ENCODE measurements at places on chromosomes 1 and 21.

- no peak for DNase-seq
These were observed 482 bp upstream of the MTR start for GRCh38 chr1:236794585-236795034.

DNA sequence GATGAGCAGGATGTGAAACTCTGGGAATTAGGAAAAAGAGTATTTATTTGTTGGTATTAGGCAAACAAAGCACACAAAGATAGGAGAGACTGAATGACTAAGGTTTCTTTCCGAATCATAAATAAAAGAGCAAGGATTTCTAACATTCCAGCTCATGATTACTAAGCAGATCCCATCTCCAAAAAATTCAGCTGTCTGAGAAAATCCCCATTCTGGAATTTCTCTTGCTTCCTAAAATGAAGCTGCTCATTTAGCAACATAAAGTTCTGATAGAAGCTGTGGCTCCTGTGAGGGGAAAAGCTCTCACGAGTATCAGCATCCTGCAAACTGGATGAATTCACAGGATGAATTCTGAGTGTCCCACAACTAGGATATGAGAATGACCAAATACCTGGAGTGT, 6.7 kb upstream of the SH2D5 start:
- DNase-seq: no peak

DNA sequence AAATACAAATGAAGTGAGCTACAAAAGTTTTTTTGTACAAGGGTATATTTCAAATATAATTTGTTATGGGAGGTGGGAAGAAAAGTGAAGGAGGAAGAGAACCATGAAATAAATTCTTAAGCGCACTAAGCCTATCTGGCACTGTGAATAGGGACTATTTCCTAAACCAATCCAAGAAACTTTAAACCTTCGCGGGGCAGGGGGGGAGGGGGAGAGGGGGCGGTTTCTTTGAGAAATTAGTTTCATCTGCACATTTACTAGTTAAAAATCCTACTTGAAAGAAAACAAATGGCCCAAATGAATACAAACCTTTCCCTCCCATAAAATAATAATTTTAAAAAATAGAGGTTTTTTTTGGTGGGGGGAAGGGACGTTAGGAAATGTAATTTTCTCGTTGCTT, 364 bp downstream of the GOLPH3L start:
- DNase-seq: no peak

DNA sequence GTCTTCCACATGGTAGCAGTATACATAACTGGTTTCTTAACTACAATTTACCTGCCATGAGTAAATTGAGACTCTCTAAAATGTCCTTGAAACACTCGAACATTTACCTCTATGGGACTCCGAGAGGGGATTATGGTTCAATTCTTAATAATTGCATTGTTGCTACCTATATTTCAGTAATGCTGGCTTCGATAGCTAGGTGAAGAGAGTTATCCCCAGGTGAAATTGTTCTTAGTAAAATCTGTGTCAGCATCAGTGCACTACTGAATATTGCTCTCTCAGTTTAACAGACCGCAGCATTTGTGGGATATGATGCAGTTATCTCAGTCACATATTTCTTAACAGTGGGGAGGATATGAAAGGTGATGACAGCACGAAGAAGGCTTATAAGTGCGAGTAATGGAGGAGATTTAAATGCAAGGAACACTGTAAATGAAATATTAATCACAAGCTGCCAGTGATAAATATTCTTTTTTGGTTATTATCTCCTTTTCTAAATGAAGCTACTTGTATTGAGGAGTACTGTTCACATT, 801.9 kb downstream of the BRINP3 start:
- DNase-seq: no peak

DNA sequence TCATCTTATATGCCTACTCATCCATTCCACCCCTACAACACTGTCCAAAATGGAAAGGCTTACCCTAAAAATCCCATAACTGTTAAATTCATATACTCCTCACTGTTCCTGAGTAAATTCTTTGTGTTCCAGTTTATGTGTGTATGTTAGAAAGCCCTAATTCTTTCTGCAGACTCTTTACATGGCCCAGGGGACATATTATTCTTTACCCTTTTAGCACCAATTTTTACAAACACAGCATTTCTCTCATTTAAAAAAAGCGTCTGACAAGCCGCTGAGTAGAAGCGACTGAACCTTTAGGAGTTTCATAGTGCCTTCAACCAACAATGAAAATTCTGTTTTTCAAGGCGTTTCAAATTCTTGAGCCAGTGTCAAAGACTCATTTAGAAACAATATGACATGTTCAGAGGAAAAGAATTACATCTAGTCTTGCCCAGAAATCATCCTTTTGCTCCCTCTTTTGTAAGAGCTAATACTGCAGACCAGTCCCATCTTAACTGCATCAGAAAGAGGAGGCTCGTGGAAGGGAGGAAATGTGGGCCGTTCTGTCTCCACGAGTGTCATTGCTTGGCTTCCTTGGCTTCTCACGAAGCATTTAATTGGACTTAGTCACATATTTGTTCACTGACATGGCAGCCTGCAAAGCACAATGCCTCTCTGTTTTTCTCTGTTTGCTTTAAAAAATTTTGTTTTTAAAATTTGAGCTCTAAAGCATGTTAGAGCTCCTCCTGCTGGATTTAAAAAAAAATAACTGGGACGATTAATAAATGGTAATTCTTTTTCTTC, 21.3 kb upstream of the C1orf105 start:
- peak; percentile 30 for DNase-seq

DNA sequence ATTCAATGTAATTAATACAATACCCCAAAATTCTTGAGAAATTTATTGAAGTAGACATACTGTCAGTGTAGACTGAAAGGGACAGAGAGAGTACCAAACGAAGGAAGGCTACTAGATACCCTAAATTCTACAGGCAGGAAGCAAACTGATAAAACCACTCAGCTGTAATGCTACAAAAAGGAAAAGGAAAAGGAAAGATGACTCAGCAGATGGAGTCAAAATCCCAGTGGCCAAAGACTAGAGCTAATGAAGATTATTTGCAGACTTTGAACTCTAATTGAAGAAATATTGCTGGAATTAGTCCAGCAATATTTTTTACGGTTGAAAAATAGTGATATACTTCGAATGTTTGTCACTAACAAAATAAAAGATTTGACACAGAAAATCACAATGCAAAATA, 671.9 kb downstream of the BRINP3 start:
- no peak for DNase-seq

DNA sequence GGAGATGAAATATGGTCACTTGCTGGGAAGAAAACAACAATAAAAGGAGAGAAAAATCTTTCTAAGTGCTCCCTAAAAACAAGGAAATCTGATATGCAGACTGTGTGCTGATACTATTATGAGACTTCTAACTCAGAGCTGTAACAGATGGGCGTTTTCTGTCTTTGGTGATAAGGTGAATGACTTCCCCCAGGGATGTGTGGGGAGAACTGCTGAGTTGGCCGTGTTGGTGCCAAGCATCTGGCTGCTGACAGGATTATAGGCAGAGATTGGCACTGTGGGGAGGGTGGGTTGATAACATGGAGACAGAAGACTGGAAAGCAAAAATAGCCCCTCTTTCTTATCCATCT, 438.5 kb upstream of the PLXNA2 start:
- DNase-seq: no peak

- no peak for DNase-seq
These were observed 10.8 kb downstream of the IL24 start for GRCh38 chr1:206908038-206908437.

GRCh38 chr1:89433421-89433820, 69.6 kb downstream of the GBP6 start:
- DNase-seq: no peak

DNA sequence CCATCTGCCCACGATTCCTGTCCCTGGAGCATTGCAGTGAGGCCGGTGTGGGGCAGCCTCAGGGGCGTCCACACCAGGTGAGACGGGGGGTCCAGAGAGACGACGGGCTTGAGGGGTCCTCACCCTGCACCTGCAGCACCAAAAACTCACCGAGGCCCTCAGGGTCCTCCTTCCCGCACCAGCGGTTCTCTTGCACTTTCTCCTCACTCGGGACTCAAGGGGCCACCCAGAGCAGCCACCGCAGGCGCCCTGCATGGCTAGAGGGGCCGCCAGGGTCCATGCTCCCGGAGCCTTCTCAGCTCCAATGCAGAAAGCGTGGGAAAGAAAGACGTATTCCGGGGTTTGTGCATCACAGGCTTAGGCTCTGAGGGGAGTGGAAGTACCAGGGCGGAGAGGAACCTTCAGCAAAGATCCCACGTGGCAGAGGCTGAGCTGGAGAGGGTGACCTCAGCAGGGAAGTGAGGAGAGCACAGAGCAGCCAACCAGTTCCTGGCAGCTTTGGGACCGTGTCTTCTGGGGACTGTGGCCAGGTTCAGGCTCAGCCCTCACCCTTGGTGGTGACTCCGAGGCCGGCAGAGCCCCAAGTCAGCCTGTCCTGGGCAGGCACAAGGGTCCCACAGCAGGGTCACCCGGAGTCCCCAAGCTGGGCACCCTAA, 19.5 kb upstream of the COL6A2 start:
- DNase-seq: no peak

GRCh38 chr1:53331446-53332185, 3.7 kb upstream of the LRP8 start:
- no peak for DNase-seq

DNA sequence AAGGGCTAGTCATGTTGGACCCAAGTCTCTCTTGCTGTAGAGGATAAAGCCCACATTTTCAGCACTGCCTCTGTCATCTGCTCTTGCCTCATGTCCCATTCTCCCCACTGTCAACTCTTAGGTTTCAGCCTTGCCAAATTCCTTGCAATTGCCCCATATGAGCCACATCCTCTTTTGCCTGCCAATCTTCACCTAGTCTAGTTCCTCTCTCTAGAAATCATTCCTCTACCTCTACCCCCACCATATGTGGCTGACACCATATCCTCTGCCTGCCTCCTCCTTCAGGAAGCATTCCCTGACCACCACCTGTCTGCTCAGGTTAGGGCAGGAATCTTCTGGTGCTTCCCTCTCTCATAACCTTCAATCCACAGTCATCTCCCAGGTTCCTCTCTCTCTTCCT, 38.2 kb downstream of the SLC9A1 start:
- no peak for DNase-seq

- DNase-seq: no peak
These were observed 30.2 kb downstream of the TMPRSS2 start for GRCh38 chr21:41477641-41478318.

DNA sequence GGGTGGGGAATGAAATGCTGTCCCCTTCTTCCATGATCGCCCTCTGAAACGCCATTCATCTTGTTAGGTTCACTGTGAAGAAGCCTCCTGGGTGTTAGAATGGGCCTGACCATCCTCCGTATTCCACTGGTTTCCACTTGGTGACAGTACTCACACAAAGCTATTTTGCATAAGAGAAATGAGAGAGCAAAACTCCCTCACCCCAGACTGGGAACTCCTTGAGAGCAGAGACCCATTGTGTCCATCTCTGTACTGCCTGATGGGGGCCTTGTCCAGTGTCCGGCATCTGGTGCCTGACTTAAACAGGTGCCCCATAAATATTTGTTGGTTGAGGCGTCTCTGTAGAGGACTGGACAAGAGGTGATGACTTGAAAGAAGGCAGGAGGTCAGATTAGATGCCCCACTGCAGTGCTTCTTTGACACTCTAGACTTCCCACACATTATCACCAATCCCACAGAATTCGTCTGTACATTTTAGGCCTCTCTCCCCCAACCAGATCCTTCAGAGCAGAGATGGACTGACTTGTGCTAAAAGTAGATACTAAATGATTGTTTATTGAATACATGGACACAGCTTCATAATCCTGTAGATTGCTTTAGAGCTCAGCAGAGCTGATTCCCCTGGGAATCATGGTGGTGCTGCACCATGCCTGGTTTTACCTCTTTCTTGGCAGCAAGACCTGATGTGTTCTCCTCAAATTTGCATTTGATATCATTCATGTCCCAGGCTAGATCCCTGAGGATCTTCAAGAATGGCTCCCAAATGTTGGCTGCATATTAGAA, 22.4 kb upstream of the KCNA2 start:
- no peak for DNase-seq

DNA sequence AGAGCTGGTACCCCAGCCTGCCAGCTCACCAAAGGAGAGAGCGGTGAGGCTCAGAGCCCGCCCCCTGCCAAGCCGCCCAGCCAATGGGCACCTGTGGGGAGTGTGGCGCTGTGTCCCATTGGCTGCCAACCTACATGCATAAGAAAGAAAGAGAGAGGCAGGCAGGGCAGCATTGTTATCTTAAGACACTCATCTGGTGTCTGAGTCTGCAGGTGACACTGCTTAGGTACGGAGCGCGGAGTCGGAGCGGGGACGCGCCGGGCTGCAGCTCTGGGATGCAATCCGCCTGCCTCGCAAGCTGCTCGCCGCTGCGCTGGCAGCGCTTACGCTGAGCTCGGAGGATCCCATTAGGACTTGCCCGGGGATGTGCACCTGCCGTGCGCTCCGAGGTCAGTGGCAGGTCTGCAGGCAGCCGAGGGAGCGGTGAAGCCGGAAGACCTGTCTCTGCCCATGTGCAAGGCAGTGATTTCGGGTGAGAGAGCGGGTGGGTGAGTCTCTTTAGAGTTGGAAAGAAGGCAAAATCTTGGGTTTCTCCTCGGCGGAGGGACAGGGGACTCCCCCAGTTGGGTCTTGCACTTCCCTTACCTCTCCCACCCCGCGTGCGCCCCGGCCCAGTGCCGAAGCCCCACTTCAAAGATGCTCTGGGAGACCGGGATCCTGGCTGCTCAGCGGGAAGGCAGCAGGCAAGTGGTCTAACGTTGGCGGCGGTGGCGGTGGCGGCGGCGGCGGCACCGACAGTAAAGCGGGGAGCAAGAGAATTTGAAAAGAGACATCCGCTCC, at the start of gene BRINP2:
Gene BRINP2, plus strand, starts transcription at position 203 of the 780 bp plus-strand sequence. CDS start 58,919 bp downstream, outside the sequence.
- no peak for DNase-seq

- peak; percentile 60 for DNase-seq
These were observed 384.9 kb downstream of the HLX start for GRCh38 chr1:221263831-221264767.

- DNase-seq: no peak
These were observed 42.0 kb upstream of the COL6A2 start for GRCh38 chr21:46055863-46056281.

GRCh38 chr1:79052829-79053449, 46.4 kb upstream of the ADGRL4 start:
- DNase-seq: no peak

- DNase-seq: no peak
These were observed 59.9 kb downstream of the NUF2 start for GRCh38 chr1:163381487-163382184.

DNA sequence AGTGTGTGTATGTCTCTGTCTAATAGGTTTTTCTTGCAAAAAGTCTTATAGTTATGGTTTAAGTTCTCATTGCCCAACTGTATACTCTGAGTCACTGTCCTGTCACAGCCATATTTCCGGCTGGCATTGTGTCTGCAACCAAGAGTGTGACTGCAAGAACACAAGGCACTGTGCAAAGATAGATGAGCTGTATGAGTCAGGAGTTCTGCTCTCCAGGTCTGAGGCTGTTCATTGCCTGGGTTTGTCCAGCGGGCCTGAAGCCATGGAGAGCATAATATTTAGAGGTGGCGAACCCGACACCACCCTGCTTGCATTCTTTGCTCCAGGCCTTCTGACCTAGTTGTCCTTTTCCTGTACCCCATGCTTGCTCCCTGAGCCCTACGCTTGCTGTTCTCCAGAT, 50.9 kb upstream of the CNIH3 start:
- no peak for DNase-seq

- no peak for DNase-seq
These were observed 38.0 kb upstream of the ACTRT2 start for GRCh38 chr1:2983319-2983705.

- no peak for DNase-seq
These were observed 85.1 kb downstream of the PCSK9 start for GRCh38 chr1:55124470-55124869.

- peak; percentile 6 for DNase-seq
These were observed 18.0 kb downstream of the FRRS1 start for GRCh38 chr1:99748419-99748818.

Measured in HuH-7 (cell line).